ENCODE measurements at places on chromosomes 4 and X. TPM values are rescaled to one million over a fixed set of nuclear protein-coding genes. Genes with fewer than 3 reads are reported as not detected.

The HSFX4 gene
- not detected for total RNA-seq

The SERPINA7 gene
- not detected for total RNA-seq

The BEX1 gene
- total RNA-seq, result not detected

The FABP2 gene
- total RNA-seq, result not detected

The STATH gene
- not detected for total RNA-seq

The TMEM47 gene
- total RNA-seq, result 0.34 TPM

The ITIH6 gene
- not detected for total RNA-seq

The GPC3 gene
- not detected for total RNA-seq

The DCAF4L1 gene
- 0.11 TPM for total RNA-seq

The PROM1 gene
- total RNA-seq, result 0.80 TPM

The PCDH11X gene
- total RNA-seq, result not detected

The FTHL17 gene
- total RNA-seq, result not detected

The ASB12 gene
- not detected for total RNA-seq

The ADRA2C gene
- 5.9 TPM for total RNA-seq

The IL1RAPL1 gene
- not detected for total RNA-seq

The GLRA3 gene
- total RNA-seq, result not detected

The TAF7L gene
- total RNA-seq, result not detected

The PABPC1L2A gene
- total RNA-seq, result not detected

The ABRAXAS1 gene
- 7.8 TPM for total RNA-seq

The GEMIN8 gene
- 10.7 TPM for total RNA-seq

The FDCSP gene
- not detected for total RNA-seq

The DOCK11 gene
- total RNA-seq, result 7.2 TPM

The SAGE1 gene
- not detected for total RNA-seq

The FAM47E gene
- total RNA-seq, result not detected

The SSX4B gene
- total RNA-seq, result not detected

The PASD1 gene
- not detected for total RNA-seq

The DIPK2B gene
- not detected for total RNA-seq

The GRIA3 gene
- not detected for total RNA-seq

The STPG2 gene
- not detected for total RNA-seq

The SLITRK4 gene
- not detected for total RNA-seq

The MXRA5 gene
- total RNA-seq, result not detected

The TADA2B gene
- 15.6 TPM for total RNA-seq

The ATP1B4 gene
- not detected for total RNA-seq

The SMARCAD1 gene
- total RNA-seq, result 6.5 TPM

The ART3 gene
- total RNA-seq, result not detected

The FAM9B gene
- total RNA-seq, result not detected

The SHROOM4 gene
- total RNA-seq, result not detected

The DKK2 gene
- total RNA-seq, result not detected

The CLCN4 gene
- 3.6 TPM for total RNA-seq

The CCKAR gene
- not detected for total RNA-seq

The TBX22 gene
- total RNA-seq, result not detected

The CLGN gene
- 5.3 TPM for total RNA-seq

The KIF4A gene
- 27.7 TPM for total RNA-seq

The ATP7A gene
- 3.3 TPM for total RNA-seq

The ADAM29 gene
- not detected for total RNA-seq

The ABLIM2 gene
- 3.4 TPM for total RNA-seq

The ARL9 gene
- not detected for total RNA-seq

The NAP1L5 gene
- total RNA-seq, result 2.5 TPM

The TENM3 gene
- 1.7 TPM for total RNA-seq

The PRKG2 gene
- 1.4 TPM for total RNA-seq

The EPHA5 gene
- total RNA-seq, result 0.45 TPM

The RHOH gene
- total RNA-seq, result 0.23 TPM

The CTAG1A gene
- not detected for total RNA-seq

The CXXC4 gene
- not detected for total RNA-seq

The YY2 gene
- 2.5 TPM for total RNA-seq

The NSG1 gene
- 4.0 TPM for total RNA-seq

The ARX gene
- total RNA-seq, result 0.49 TPM

The DRP2 gene
- 0.27 TPM for total RNA-seq

The ANK2 gene
- total RNA-seq, result 1.8 TPM
